ENCODE measurements at places on chromosomes 2 and 18.
A peak's percentile ranks its signal among the peaks of the same experiment; 100 is the strongest.

GRCh38 chr18:78378403-78378802 lies 601.2 kb upstream of the SALL3 start:
- DNase-seq: peak; percentile 17

- DNase-seq: no peak
These were observed 57.9 kb upstream of the EPAS1 start for GRCh38 chr2:46239175-46239846.

GRCh38 chr2:170582751-170583463 lies 132.2 kb upstream of the SP5 start:
- peak; percentile 7 for DNase-seq

GRCh38 chr2:225465827-225466226 lies 66.3 kb downstream of the NYAP2 start:
- no peak for DNase-seq

- no peak for DNase-seq
These were observed 188.4 kb downstream of the MYO5B start for GRCh38 chr18:50006470-50007046.

- peak; percentile 60 for DNase-seq
These were observed at the start of gene GREB1L for GRCh38 chr18:21242141-21242779. TSS of gene GREB1L (plus strand) at chr18:21242232. CDS start at chr18:21383519, 141,287 bp downstream.

DNA sequence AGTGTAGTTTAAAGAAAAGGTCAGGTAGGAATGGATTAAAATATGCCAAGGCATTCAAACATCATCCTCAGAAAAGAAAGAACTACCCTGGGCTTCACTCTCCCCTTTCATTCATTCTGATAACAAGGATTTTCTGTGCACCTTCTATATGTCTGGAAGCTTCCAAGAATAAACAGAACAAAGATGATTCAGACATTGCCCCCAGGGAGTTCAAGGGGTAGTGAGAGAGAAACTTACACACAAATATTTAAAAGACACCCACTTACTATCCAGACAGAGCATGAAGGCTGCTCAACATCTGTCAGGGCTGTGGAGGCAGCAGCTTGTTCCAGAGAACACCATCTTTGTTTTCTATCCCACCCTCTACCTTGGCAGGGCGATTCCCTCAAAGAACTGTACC lies 140.5 kb downstream of the ALK start:
- no peak for DNase-seq

DNA sequence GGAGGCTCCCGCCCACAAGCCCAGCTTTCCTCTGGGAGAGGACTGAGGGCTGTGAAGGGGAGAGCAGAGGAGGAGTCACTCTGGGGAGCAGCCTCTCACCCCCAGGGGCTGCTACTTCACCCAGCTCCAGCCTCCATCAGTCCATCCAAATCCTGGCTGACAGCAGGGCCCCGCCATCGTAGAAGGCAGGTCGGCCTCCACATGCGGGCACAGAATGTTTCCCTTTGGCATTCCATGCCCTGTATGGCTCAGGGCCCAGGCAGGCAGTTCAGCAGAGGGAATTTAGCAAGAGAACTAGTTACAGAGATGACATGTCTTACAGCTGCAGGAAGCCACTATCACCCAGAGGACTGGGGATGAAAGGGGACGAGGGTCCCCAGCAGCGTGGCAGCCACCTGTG lies 6.4 kb upstream of the ODC1 start:
- no peak for DNase-seq

- no peak for DNase-seq
These were observed 73.6 kb upstream of the CYP1B1 start for GRCh38 chr2:38149531-38149930.

- DNase-seq: no peak
These were observed 481.4 kb upstream of the SYT4 start for GRCh38 chr18:43758734-43759133.

GRCh38 chr2:150619607-150620330 lies 132.3 kb upstream of the RND3 start:
- DNase-seq: no peak

- no peak for DNase-seq
These were observed 26.2 kb downstream of the MAPRE2 start for GRCh38 chr18:35067454-35067853.

DNA sequence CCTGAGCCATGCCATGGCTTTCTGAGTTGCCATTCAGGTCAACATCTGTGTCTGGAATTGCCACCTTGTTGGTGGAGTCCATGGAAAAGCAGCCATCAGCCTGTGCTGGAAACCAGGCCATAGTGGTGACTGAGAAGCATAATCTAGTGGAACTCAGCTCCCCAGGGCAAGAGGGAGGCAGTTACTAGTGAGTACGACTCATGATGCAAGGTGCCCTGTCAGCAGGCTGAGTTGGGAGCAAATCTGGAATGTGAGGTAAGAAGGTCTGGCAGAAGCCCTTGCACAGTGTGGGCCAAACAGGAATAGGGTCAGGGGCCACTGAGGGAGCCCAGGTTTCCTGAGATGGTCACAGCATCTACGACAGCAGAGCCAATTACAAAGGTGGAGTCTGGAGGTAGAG lies 37.1 kb downstream of the SULT1C2 start:
- no peak for DNase-seq

GRCh38 chr2:37711308-37711731 lies 39.9 kb upstream of the CDC42EP3 start:
- no peak for DNase-seq

GRCh38 chr18:28136071-28136470 lies 40.9 kb downstream of the CDH2 start:
- DNase-seq: no peak

- DNase-seq: no peak
These were observed 263.9 kb downstream of the LTBP1 start for GRCh38 chr2:33210626-33211025.

DNA sequence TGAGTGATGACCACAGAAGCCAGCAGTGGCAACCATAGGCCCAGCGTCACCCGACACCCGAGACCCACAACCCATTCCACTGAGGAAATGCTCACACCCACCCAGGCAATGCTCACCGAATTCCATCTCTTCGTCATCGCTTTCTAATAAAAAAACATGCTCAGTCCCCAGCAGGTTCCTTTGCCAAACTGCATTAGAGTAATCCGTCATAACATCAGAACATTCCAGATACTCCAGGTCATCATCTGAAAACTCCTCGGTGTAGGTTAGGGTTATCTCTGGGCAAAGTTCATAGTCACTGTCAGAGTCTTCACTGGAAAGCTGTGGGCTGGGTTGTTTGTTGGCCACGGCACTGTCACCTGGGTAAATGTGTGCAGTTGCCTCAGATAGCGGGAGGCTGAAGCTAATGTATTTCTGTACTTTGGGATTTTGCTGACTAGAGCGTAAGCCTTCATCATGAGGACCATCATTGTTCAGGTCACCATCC lies 49.3 kb downstream of the ALPK2 start:
- DNase-seq: no peak

DNA sequence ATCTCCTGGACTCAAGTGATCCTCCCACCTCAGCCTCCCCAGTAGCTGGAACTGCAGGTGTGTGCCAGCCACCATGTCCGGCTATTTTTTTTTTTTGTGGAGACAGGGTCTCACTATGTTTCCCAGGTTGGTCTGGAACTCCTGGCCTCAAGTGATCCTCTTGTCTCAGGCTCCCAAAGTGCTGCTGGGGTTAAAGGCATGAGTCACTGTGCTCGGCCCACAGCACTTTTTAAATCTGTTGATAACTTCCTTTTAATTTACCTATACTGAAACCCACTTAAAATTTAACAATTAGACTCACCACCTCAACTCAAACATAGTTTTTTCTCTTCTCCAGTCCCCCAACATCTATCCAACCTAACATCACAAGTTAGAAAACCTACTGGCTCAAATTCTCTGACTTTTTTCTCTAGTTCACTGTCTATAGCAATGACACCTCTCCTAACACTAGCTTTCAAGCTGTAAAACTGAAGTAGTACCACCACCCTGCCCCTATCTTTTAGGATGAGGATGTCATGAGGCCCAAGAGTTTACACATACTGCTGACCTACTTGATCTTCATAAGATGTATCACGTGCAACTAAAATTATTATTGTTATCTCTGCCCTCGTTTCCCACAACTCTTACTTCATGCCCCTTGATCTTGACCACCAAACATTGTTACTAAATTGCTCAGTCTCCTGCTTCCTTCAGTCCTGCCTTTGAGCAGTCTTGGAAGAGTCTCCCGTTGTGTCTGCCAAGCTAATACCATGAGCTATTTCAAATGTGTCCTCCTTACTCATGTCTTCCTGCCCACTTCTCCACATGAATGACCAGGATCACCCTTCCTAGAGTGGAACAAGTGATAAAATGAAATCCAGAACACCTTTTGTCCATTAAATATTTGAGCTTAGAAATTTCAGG lies 142.3 kb upstream of the ZFP36L2 start:
- no peak for DNase-seq

- no peak for DNase-seq
These were observed 714.6 kb upstream of the LRATD1 start for GRCh38 chr2:13917958-13918357.

GRCh38 chr18:9690418-9691188 lies 17.5 kb upstream of the RAB31 start:
- no peak for DNase-seq

- no peak for DNase-seq
These were observed 84.0 kb downstream of the EVA1A start for GRCh38 chr2:75476761-75477160.

GRCh38 chr2:98909317-98910211 lies 26.5 kb downstream of the CRACDL start:
- no peak for DNase-seq

GRCh38 chr2:191747170-191747530 lies 69.2 kb downstream of the NABP1 start:
- no peak for DNase-seq

GRCh38 chr2:29108225-29108624 lies 7.0 kb upstream of the CLIP4 start:
- peak; percentile 73 for DNase-seq

- DNase-seq: no peak
These were observed 13.0 kb downstream of the STK25 start for GRCh38 chr2:241495172-241496002.

DNA sequence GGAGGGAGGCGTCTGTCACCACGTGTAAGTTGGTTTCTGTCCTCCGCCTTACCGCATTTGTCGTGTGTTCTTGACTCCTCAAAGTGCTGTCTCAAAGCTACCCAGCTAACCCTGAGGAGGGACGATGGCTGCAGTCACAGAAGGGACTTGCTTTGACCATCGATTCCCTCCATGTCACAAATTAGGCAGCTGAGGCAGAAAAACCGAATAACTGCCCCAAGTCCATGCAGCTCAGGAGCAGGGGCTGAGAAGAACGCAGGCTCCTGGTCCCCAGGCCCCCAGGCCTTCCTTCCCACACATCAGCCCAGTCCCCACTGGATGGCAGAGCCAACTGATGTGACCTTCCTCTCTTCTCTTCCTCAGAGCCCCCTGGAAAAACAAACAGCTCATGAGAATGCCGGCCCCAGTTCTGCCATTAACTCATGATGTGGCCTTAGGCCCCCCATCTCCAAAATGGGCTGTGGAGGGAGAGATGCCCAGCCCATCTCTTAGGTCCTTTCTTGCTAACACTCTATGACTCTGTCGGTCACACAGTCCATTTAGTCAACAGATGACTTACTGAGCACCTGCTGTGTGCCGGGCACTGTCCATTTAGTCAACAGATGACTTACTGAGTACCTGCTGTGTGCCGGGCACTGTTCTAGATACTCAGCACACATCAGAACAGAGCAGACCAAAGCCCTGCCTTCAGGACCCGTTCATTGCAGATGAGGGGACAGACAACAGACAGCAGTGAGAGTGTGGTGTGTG lies 19.6 kb downstream of the MTERF4 start:
- DNase-seq: no peak

DNA sequence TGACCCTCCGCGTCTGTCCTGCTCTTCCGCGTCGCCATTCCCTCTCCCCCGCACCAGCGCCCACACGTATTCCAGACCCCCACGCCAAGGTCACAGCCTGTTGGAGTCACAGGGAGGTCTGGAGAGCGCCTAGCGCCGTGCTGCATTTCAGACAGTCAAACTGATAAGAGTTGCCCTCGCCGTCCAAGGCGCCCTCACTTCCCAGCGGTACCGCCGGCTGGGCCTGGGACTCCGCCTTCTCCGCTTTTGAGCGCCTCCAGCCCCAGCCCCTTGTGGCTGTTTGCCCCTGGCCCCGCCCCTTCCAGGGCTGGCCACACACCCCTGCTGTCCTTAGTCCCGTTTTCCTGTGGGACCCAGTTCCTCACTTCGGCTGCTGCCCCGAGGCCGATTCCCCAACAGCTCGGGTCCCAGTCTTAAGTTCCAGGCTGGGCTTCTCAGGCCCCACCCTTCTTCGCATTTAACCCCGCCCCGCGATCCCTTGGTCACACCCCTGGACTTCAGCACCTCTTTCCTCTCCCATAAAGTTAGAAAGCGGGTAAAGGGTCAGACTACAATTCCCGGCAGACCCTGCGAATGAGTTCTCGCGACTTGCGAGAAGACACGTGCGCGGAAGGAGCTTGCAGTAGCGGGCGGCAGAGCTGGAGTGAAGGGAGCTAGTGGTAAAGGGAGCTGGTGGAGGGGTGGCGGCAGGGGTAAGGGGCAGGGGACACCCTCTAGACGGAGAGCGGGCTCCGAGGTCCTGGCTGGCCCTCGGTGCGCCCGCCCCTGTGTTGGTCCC lies at the start of gene GMPPA:
GMPPA (plus strand) TSS at position 612 of the 778 bp plus-strand sequence. CDS start 1,085 bp downstream, outside the sequence.
- peak; percentile 95 for DNase-seq

DNA sequence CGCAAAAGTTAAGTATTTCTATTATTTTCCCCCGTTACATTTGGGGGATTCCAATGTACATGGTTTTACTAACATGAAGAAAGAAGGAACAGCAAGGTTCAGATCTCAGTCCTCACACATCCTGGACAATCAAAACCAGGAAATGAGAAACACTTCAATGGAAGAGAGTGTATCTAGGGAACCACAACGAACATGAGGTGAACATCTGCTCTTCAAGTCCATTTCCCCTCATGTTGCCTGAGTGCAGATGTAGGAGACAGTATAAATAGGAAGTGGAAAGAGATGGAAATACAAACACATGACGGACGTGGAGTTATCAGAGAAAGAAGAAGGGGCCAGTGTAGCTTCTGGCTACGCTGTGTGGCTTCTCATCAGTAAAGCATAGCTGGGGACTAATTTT lies 52.6 kb downstream of the CHN1 start:
- DNase-seq: no peak

GRCh38 chr2:152468899-152469692 lies 134.1 kb downstream of the FMNL2 start:
- DNase-seq: no peak

GRCh38 chr2:234158812-234159211 lies 108.3 kb downstream of the SPP2 start:
- no peak for DNase-seq

- DNase-seq: no peak
These were observed 713.7 kb downstream of the DSC3 start for GRCh38 chr18:30328839-30329238.

DNA sequence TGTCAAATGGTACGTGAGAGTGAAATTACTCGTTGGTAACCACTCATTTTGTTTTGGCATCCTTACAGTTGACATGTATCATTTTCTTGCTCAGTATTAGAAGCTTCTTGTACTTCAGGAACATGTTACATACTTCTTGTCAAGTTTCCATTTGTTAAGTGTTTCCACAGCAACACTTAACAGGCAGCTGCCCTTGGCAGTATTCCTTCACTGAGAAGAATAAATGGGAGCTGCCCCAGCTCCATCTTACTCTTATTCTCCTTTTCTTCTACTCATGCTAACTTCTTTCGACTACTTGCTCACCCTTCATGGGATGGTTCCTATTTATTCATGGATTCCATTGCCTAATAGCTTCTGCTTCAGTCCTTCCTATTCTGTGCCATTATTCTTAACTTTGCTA lies 60.1 kb upstream of the TUBA3E start:
- DNase-seq: no peak
